ENCODE measurements at places on chromosomes 6 and 20.

GRCh38 chr20:34365765-34366213 lies 2.7 kb downstream of the ITCH start:
- DNase-seq, result no peak

DNA sequence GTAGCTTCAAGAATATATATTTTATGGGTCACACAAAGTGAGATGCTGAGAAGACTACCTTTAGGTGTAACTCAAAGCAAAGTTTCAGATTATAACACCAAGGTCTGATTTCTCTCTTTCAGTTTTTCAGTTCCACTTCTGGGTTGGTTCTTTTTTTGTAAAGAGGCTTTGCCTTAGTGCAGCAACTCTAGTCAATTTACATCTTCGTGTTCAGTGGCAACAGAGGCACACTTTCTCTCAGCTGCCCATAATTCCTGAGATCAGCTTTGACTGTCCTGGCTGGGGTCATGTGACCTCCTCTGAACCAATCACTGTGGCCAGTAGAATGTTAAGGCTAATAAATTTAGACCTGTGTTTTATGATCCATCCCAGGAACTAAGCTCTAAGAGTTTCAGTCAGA lies 120.2 kb downstream of the TINAG start:
- DNase-seq, result no peak

- no peak for DNase-seq
These were observed 102.6 kb downstream of the C6orf118 start for GRCh38 chr6:165206798-165207197.

DNA sequence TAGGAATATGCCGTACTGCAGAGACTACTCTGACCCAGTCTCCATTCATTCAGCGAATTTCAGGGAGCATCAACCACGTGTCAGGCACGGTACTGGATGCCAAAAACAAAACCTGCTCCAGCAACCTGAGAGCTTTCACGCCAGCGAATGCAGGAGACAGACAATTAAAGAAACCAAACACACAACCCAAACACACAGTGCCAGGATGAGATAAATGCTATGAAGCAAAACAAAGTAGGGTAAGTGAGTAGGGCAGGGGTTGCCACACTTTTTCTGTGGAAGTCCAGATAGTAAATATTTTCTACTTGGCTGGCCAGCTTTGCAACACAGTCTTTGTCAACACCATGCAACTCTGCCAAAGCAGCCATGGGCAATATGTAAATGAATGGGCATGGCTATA lies 10.0 kb downstream of the MOCS1 start:
- DNase-seq, result no peak

GRCh38 chr6:23417133-23417532 lies 708.9 kb upstream of the NRSN1 start:
- no peak for DNase-seq

DNA sequence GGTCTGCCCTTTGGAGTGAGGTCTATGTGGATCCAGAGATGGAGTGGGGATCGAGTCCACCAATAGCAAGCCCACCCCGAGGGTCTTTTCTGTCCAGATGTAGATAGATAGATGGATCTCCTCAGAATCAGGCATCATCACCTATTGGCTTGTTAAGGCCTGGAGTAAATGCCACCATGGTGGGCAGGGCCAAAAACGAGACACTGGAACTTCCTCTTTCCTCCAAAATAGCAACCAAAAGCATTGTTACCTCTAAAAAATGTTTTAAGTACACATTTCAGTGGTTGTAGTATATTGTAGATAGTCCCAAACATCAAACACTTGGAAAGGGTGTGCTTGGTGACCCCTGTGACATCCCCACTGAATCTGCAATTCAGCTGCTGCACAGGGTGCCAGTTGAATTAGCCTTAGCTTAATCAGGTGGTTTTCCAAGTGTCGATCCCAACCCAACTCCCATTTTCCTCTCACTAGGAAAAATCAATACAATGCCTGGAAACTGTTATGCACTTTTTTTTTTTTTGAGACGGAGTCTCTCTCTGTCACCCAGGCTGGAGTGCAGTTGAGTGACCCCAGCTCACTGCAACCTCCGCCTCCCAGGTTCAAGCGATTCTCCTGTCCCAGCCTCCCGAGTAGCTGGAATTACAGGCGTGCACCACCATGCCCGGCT lies 35.0 kb upstream of the NELFCD start:
- no peak for DNase-seq

DNA sequence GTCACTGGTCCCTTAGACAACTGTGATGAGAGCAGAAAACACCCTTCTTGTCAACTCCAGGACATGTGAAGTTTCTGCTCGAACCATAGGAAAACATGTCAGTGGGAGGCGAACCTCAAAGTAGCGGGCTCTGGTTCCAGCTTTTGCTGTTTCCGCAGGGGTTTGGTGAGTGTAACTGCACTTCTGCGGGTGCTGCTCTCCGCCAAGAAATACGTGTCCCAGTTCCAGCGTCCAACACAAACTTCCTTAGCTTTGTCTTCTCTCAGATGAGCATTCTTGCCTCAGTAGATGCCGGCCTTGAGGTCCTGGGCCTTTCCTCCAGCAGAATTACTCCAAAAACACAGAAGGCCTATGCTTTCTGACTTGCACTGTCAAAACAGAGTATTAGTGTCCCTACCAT lies 156.3 kb downstream of the FNDC1 start:
- no peak for DNase-seq

DNA sequence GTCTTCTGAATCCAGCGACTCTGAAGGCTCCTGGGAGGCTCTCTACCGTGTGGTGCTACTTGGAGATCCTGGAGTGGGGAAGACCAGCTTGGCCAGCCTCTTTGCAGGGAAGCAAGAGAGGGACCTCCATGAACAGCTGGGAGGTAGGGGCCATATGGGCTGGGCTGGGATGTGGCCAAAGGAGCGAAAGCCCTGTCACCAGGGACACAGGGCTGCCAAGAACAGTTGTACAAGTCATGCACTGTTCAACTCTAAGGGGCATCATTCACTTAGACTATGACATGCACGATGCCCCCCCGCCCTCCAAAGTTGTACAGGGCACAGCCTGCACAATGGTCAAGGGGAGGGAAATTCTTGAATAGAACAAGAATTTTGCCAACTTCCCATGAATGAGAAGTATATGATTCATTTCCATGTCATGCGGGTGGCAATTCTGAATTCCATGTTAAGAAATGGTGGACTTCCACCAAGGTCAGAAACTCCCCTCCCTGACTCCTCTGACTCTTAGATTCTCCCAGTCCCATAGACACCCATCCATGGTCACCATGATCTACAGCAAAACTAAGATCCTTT lies 1.6 kb downstream of the REM1 start:
- DNase-seq, result no peak

GRCh38 chr6:31689249-31690110 lies 8.6 kb upstream of the LY6G5C start:
- no peak for DNase-seq

- no peak for DNase-seq
These were observed at the start of gene TLDC2 for GRCh38 chr20:36875702-36876472. TSS of gene TLDC2 (plus strand) at chr20:36876138. CDS start at chr20:36876175, 37 bp downstream.

- DNase-seq, result peak; percentile 43
These were observed 684 bp downstream of the PAQR8 start for GRCh38 chr6:52362443-52363227.

DNA sequence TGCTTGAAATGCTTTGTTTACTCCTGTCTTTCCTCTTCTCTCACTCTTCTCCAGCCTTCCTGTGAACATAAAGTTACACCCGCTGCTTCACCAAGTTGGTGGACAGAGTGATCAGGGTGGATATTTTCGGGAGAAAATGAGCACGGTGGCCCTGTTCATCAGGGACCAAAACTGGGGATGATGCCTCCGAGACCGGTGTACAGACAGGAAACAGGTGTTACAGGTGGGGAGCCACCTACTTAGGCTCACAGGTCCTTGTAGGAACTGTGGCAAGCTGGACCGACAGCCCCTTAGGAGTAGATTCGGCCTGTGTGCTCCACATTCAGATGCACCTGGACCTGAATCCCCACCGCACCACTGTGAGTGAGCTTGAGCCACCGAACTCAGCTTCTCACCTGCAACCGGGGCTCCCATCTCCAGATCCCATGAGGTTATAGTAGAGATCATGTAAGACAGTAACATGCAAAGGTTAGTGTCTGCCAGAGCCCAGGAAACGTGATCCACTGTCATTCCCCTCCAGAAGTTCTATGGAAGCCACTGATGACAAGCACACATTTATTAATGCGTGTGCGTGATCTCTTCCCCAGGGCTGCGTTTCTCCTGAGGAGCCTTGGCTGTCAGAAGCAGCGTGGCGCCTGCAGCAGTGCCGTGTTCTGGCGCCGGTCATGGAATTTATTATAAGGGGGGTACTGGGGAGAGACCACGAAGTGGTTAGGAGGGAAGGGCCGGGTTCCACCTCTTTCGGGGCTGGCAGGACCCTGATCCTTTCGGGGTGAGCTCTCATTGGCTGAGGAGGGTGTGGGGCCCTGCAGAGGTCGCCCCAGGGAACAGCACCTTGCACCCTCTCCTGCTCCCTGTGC lies 94.2 kb downstream of the ERMARD start:
- DNase-seq, result no peak

DNA sequence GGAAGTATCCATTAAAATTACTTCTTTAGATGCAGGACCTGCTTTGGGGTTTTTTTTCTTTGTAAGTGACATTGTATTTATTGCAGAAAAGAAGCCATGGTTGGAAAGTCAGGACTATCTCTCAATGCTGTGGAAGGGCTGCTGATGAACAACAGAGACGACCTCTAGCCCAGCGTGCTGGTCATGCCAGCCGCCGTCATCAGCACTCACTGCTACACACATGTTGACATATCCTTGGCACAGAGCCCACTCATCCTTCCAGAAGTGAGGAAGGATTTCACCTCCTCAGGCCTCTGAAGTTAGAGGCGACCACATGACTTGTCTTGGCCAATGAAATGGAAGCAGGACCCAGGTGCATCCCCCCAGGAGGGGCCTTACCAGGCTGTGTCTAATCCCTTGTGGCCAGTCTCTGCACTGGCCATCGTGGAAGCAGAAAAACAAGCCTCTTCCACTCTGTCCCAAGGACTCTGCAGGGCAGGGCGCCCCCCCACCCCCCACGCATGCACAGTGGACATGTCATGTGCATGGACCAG lies 343.5 kb downstream of the TAF4 start:
- no peak for DNase-seq

- no peak for DNase-seq
These were observed 64.3 kb downstream of the CDH22 start for GRCh38 chr20:46243707-46244628.

- no peak for DNase-seq
These were observed 248.7 kb upstream of the JAG1 start for GRCh38 chr20:10922506-10922905.

GRCh38 chr6:31782126-31782855 lies 5.2 kb upstream of the VWA7 start:
- DNase-seq, result no peak

- no peak for DNase-seq
These were observed 27.3 kb downstream of the RRBP1 start for GRCh38 chr20:17654649-17655285.

GRCh38 chr6:52371656-52372191 lies 9.8 kb downstream of the PAQR8 start:
- DNase-seq, result no peak

DNA sequence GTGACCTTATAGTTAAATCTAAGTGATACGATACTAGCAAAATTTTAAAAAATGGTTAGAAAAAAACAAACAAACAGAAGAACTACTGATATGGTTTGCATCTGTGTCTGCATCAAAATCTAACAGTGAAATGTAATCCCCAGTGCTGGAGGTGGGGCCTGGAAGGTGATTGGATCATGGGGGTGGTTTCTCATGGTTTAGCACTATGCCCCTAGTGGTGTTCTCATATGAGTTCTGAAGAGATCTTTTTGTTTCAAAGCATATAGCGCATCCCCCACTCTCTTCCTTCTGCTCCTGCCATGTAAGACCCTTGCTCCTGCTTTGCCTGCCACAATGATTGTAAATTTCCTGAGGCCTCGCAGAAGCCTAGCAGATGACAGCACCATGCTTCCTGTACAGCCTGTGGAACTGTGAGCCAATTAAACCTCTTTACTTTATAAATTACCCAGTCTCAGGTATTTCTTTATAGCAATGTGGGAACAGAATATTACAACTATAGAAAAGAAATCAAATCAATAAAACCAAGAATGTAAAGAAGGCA lies 5.4 kb downstream of the FBXL4 start:
- no peak for DNase-seq

DNA sequence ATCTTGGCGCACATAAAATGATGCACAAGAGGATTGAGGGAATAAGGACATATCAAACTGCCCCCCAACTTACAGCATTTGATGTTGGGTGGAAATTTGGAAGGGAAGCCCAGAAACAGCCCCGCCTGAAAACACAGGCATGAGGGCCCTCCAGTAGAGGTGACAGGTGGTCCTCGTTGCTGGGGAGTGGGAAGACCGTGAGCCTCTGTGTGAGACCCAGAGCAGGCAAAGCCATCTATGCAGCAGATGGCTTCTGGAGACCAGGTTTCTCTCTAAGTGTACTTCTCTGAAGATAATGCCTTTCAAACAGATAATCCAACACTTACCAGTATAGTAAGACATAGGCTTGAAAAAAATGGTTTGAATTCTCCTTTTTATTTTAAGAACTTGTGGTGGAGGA lies 132.2 kb upstream of the INSM1 start:
- peak; percentile 61 for DNase-seq

DNA sequence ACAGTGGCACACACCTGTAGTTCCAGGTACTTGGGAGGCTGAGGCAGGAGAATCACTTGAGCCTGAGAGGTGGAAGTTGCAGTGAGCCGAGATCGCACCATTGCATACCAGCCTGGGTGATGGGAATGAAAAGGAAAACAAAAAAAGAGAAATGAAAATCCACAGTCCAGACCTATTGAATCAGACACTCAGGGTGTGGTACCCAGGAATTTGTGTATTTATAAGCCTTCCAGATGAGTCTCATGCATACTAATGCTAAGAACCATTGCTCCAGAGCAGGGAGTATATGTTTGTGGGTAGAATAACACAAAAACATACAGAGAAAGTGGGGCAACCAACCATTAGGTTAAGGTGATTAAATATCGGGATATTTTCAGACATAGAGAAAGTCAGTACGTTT lies 36.1 kb upstream of the PLCB4 start:
- DNase-seq, result no peak

DNA sequence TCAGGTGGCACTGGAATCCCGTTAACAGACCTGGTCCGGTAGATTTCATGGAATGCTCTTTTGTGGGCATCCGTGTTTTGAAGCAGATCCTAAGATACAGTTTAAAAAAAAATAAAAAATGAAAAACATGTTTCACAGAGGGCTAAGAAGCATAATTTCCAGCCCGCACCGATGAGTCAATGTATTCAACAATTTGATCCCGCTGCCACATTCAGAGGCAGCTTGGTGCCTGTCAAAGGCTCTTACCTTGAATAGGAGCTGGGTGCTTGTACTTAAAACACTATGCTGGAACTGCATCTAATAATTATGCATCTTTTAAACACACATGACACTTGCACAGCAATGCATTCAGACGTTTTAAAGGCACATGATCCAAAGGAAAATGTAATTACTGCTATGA lies 164.8 kb downstream of the SYNE1 start:
- DNase-seq, result no peak

GRCh38 chr20:58202044-58202443 lies 26.4 kb downstream of the ANKRD60 start:
- no peak for DNase-seq

- no peak for DNase-seq
These were observed 175.3 kb upstream of the EXOC2 start for GRCh38 chr6:868201-868600.

- no peak for DNase-seq
These were observed 33.4 kb downstream of the TRAF3IP2 start for GRCh38 chr6:111572216-111572706.
